SW480 (cell line): ENCODE measurements at places on chromosomes 1 and 21.

DNA sequence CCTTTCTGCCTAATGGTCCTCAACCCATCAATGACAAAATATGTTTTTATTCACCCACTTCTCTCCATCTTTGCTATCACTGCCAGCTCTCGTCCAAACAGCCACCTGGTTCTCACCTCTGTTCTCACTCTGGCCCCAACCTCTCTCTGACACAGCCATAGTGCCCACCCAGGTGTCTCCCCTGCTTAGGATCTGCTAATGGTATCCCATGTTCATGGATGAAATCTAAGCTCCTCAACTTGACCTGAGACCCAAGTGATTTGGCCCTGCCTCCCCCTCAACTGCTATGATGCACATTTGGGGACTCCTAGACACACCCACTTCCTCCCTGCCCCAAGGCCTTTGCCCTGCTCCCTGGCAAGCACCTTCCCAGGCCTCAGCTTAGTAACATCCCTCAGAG is 25.9 kb downstream of the KIF17 start:
- DNase-seq = no peak

DNA sequence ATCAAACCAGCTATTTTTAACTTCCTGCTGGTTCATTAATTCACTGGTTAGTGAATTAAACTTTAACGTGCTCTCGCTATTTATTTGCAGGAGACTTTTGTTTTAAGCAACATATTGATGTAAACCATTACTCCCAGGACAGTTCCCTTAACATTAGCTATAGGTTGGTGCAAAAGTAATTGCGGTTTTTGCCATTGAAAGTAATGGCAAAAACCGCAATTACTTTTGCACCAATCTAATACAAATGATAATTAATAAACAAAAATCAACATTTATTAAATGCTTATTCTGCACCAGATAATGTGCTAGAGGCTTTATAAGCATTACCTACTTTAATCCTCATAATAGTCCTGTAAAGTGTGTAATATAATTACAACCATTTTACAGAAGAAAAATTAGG is 176.5 kb downstream of the NPHP4 start:
- DNase-seq = no peak

- DNase-seq = no peak
Measured at GRCh38 chr1:198186916-198187580, 30.2 kb downstream of the NEK7 start.

- DNase-seq = no peak
Measured at GRCh38 chr1:59598120-59598440, 216.7 kb upstream of the HOOK1 start.

GRCh38 chr1:65471861-65472332 is 51.4 kb downstream of the LEPR start:
- no peak for DNase-seq
